ENCODE measurements at places on chromosomes 16 and 17.

DNA sequence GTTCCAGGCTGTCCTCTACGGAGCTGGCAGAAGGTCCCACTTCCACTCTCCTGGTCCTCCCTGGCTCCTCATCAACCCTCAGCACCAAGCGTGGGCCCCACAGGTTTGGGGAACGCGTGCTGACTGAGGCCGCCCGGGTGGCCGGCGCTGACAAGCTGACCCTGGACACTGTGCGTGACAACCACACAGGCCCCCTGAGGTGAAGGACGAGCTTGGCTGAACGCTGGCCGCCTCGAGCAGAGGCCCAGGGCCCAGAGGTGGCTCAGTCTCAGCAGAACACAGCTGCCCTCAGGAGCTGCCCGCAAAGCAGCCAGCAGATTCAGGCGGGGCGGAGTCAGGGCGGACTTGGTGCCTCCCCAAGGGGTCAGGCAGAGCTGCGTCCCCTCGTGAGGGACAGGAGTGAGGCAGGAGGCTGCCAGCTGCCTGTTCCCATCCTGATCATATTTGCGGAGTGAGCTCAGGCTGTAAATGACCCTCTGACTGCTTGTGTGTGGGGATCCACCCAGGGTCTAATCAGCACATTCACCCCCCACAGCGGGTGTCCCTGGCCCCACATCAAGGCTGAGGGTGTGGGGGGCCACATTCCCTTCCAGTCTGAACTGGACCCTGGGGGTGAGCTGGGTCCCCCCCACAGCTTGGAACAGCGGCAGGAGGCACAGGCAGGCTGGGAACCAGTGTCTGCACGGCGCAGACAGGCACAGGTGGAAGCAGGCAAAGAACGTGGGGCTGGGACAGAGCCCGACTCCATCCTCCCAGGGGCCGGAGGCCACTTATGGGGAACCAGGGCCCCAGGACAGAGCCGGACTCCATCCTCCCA lies 105.1 kb upstream of the METRNL start:
- no peak overlapping the region for H3K27ac ChIP-seq
- no peaks in the 10 kb centered on the region for H3K36me3 ChIP-seq
- H3K4me1 ChIP-seq: no peaks in the 10 kb centered on the region
- no peak for DNase-seq

DNA sequence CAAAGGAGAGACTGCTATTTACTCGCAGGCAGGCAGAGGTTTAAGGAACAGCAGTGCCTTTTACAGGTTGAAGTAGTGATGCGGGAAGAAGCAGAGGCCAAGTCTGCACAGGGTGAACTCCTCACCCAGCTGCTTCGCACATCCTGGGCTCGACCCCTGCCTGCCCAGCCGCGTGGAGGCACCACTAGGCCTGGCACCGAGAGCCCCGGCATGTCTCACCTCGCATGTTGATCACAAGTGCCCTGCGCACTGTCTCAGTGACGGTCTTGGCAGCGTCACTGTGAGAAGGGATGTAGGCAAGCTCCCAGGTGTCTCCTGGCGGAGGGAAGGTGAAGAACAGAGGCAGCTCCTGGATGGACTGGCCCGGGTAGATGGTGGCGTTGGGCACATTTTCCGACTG lies 14.7 kb downstream of the ABCA3 start:
- no peaks in the 10 kb centered on the region for H3K27me3 ChIP-seq
- H3K4me3 ChIP-seq: no peak overlapping the region
- DNase-seq: peak; percentile 34
- H3K36me3 ChIP-seq: no peaks in the 10 kb centered on the region
- H3K4me1 ChIP-seq: no peaks in the 10 kb centered on the region

- no peaks in the 10 kb centered on the region for H3K4me1 ChIP-seq
- no peaks in the 10 kb centered on the region for H3K27me3 ChIP-seq
- no peaks in the 10 kb centered on the region for H3K36me3 ChIP-seq
- DNase-seq: no peak
- no peak overlapping the region for H3K27ac ChIP-seq
Measured at GRCh38 chr16:85437166-85438052, 175.7 kb upstream of the GSE1 start.

DNA sequence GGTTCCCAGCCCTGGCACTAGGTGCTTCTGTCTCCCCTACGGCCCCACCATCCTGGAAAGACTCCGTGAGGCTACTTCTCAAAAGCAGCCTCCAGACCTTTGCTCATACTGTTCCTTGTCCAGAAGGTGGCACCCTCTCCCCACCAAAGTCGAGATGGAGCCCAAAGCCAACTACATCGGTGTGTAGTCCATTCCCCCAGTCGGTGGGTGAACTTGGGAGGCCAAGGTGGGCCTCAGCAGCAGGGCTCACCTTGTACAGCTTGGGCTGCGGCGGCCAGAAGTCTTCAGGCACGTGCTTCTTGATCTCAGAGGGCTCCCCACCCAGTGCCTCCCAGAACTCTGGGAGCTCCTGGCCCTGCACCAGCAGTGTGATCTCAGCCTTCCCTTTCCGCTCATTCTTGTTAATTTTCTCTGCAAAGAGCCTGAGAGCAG lies 10.2 kb downstream of the FLII start:
- H3K4me1 ChIP-seq: peaks cover 4% of the 10 kb centered on the region
- peak overlapping the region; percentile 48 for H3K27ac ChIP-seq
- H3K36me3 ChIP-seq: peaks cover 83% of the 10 kb centered on the region
- no peak for DNase-seq
- H3K27me3 ChIP-seq: no peaks in the 10 kb centered on the region
- H3K4me3 ChIP-seq: no peak overlapping the region

- peak overlapping the region; percentile 74 for H3K27ac ChIP-seq
- no peaks in the 10 kb centered on the region for H3K27me3 ChIP-seq
- H3K4me1 ChIP-seq: peaks cover 35% of the 10 kb centered on the region
- peaks cover 16% of the 10 kb centered on the region for H3K36me3 ChIP-seq
Measured at GRCh38 chr16:89352091-89352681, 134.7 kb downstream of the ZNF778 start.

DNA sequence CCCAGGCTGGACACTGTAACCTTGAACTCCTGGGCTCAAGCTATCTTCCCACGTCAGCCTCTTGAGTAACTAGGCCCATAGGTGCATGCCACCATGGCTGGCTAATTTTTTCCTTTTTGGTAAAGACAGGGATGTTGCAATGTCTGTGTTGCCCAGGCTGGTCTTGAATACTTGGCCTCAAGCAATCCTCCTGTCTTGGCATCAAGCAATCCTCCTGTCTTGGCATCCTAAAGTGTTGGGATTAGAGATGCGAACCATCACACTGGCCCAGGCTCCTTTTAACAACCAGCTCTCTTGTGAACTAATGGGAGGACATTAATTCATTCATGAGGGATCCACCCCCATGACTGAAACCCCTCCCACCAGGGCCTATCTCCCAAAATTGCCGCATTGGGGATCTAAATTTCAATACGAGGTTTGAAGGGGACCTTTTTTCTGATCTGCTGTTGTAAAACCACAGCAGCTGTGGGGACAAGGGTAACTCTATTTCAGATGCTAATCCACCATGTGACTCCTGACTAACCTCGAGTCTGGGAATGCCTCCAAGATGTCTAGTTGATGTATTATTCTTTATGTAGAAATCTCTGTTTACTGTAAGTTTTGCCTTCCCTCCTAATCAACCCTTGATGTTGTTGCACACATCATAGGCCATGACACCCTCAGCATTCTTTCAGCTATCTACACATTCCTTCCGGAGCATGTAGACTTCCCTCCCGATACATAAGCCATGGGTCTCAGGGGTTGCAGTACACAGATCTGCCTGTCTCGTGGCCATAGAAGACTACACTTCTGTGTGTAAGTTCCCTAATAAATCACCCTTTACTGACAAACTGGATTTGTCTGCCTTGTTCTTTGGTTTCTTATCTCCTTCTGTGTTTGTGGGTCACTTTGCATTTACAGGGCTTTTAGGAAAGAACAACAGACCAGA lies 37.6 kb downstream of the RNF112 start:
- H3K27ac ChIP-seq: peak overlapping the region; percentile 16
- H3K36me3 ChIP-seq: no peaks in the 10 kb centered on the region
- H3K4me3 ChIP-seq: no peak overlapping the region
- no peaks in the 10 kb centered on the region for H3K27me3 ChIP-seq

DNA sequence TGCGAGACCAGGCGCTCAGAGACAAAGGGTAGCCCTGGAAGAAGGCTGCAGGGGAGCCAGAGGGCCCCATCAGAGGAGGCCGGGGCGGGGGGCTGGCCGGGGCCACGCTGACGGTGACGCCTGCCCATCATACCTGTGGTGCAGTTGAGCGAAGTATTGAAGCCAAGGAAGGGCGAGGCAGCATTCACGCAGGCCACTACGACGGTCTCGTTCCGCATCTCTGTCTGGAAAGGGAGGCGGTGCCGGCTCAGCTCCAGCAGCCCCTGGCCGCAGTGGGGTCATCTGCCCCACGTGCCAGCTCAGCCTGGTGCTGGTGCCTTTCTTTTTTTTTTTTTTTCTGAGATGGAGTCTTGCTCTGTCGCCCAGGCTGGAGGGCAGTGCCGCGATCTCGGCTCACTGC lies 4.9 kb upstream of the MRPL28 start:
- DNase-seq: no peak
- no peak overlapping the region for H3K4me3 ChIP-seq
- H3K36me3 ChIP-seq: peaks cover 9% of the 10 kb centered on the region

DNA sequence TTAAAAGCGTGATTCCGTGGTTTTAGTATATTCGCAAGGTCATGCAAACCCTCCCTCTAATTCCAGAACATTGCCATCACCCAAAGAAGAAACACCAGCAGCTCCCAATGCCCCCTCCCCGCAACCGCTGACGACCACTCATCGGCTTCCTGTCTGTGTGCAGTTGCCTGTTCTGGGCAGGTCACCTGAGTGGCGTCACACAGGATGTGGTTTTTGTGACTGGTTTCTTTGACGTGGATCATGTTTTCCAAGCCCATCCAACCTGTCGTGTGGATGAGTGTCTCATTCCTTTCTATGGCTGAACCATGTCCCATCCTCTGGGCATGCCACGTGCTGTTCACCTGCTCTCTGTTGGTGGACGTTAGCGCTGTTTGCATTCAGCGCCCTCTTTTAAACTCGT lies 8.2 kb upstream of the ATP2C2 start:
- peaks cover 36% of the 10 kb centered on the region for H3K4me1 ChIP-seq
- H3K27me3 ChIP-seq: no peaks in the 10 kb centered on the region
- no peak for DNase-seq
- peak overlapping the region; percentile 40 for H3K27ac ChIP-seq
- H3K4me3 ChIP-seq: no peak overlapping the region

DNA sequence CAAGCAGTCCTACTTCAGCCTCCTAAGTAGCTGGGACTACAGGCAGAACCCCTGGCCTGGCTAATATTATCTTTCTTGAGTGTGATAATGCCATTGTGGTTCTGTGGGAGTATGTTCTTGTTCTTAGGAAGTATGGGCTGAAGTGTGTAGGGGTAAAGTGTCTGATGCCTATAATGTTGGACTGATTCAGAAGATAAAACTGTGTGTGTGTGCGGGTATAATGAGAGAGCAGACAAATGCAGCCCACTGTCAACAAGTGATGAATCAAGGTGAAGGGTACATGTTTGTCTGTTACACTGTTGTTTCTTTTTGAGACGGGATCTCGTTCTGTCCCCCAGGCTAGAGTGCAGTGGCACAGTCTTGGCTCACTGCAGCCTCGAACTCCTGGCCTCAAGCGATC lies 127.5 kb downstream of the CLEC16A start:
- no peaks in the 10 kb centered on the region for H3K36me3 ChIP-seq
- no peak overlapping the region for H3K27ac ChIP-seq
- no peak overlapping the region for H3K4me3 ChIP-seq
- no peaks in the 10 kb centered on the region for H3K27me3 ChIP-seq

DNA sequence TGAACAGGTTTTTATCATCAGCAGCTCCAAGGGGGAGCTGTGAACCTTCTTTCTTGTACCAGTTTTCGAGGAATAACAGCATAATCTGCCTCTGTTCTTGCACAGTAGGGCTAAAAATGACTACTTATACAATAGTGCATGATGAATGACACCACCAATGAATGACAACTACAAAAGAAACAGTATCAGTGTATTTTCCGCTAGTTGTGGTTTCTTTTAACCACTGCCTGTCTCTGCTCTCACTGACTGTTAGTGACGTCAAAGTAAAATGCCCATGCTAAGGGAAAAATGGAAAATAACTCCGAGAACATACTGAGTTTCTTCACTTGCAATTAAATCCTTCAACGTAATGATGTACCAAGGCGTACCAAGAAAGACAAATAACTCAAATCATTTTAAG lies 294.9 kb downstream of the MAP2K6 start:
- no peaks in the 10 kb centered on the region for H3K27me3 ChIP-seq
- no peaks in the 10 kb centered on the region for H3K36me3 ChIP-seq
- no peak overlapping the region for H3K27ac ChIP-seq
- no peak for DNase-seq
- peaks cover 7% of the 10 kb centered on the region for H3K4me1 ChIP-seq
- H3K4me3 ChIP-seq: no peak overlapping the region

- no peak for DNase-seq
- H3K27me3 ChIP-seq: no peaks in the 10 kb centered on the region
- H3K4me3 ChIP-seq: no peak overlapping the region
- peak overlapping the region; percentile 32 for H3K27ac ChIP-seq
- no peaks in the 10 kb centered on the region for H3K4me1 ChIP-seq
Measured at GRCh38 chr17:31627960-31628359, 231.1 kb downstream of the COPRS start.

- peak; percentile 15 for DNase-seq
- H3K27me3 ChIP-seq: no peaks in the 10 kb centered on the region
- H3K4me3 ChIP-seq: no peak overlapping the region
- no peak overlapping the region for H3K27ac ChIP-seq
- H3K36me3 ChIP-seq: no peaks in the 10 kb centered on the region
Measured at GRCh38 chr16:27706866-27707685, 157.1 kb downstream of the KATNIP start.

GRCh38 chr17:74697515-74697914 lies 15.2 kb downstream of the CD300LF start:
- peaks cover 24% of the 10 kb centered on the region for H3K27me3 ChIP-seq
- DNase-seq: no peak
- no peak overlapping the region for H3K27ac ChIP-seq
- H3K4me1 ChIP-seq: no peaks in the 10 kb centered on the region
- H3K36me3 ChIP-seq: no peaks in the 10 kb centered on the region
- no peak overlapping the region for H3K4me3 ChIP-seq

GRCh38 chr16:85798901-85799496 lies 345 bp downstream of the EMC8 start:
- H3K4me3 ChIP-seq: peak overlapping the region; percentile 91
- H3K4me1 ChIP-seq: peaks cover 16% of the 10 kb centered on the region
- H3K36me3 ChIP-seq: peaks cover 79% of the 10 kb centered on the region
- no peak for DNase-seq
- H3K27ac ChIP-seq: peak overlapping the region; percentile 74
- no peaks in the 10 kb centered on the region for H3K27me3 ChIP-seq

DNA sequence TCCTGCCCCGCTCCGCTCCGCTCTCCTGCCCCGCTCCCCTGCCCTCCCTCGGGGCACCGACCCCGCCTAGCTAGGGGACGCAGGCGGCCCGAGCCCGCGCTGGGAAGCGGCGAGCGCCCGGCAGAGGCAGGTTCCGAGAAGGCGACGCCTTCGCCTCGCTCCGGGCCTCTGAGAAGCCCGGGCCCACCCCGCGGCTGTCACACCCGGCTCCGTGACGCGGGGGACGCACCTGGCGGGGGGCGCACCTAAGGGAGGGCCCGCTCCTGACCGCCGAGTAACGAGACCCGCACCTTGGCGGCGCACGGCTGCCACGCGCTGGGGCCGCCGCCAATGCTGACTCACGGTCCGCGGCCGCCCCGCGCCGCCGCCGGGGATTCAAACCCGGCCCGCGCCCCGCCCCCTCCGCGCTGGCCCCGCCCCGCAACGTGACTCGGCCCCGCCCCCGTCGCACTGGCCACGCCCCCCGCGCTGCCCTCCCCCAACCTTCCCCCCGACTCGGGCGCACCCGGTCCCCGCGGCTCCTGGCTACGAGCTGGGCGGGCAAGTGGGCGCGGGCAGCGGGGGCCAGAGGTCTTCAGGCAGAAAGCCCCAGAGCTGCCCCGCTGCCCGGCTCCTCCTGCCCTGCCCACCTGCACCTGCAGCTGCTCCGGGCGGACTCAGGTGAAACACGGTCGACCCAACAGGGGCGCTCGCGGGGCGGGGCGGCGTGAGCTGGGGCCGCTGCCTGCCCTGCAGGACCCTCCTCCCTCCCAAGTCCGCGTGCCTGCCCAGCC lies 27.8 kb downstream of the GNPTG start:
- H3K27ac ChIP-seq: peak overlapping the region; percentile 59
- no peaks in the 10 kb centered on the region for H3K27me3 ChIP-seq
- peak; percentile 63 for DNase-seq

All from RWPE2 (cell line).